ENCODE measurements at places on chromosomes 3 and 15.

DNA sequence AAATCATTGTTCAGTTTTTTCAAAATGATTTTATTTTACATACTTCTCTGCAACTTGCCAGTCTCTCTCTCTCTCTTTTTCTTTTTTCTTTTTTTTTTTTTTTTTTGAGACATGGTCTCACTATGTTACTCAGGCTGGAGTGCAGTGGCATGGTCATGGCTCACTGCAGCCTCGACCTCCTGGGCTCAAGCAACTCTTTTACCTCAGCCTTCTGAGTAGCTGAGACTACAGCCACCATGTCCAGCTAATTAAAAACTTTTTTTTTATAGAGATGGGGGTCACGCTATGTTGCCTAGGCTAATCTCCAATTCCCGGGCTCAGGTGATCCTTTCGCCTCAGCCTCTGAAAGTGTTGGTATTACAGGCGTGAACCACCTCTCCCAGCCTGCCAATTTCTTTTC lies 12.1 kb upstream of the ARID3B start:
- DNase-seq = no peak

GRCh38 chr3:12856626-12857025 lies 15.3 kb upstream of the RPL32 start:
- no peak for DNase-seq

- no peak for DNase-seq
Observed at GRCh38 chr3:25212736-25213135, 215.3 kb upstream of the RARB start.

DNA sequence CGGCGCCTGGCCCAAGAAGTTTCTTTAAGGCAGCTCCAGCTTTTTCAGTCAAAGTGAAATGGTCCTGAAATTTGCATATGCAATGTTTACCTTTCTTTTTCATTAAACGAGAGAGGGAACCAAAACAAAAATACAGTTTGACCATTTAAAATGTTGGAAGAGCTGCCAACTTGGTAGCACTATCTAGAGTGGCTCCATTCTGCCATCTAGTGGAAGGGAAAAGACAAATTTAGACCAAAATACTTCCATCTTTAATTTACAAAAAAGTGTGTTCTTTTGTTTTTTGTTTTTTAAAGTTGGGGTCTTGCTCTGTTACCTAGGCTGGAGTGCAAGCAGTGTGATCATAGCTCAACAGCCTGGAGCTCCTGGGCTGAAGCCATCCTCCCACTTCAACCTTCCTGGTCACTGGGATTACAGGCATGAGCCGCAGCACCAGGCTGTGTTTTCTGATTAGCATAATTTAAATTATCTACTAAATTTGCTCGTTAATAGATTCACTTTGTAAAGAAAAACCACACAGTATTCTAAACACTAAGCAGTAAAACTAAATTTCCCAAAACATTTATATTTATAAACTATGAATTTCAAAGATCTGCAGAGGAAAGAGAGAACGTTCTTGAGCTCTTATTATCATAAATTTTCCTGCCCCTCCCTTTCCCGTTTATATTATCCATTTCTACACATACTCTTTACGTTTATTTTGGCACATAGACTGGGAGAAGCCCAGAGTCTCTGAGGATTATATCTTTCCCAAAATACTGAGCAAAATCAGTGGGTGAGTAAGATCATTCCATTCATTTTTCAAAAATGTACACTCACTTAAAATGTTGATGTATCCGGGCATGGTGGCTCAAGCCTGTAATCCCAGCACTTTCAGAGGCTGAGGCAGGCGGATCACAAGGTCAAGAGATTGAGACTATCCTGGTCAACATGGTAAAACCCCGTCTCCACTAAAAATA lies 15.4 kb upstream of the RFC4 start:
- no peak for DNase-seq

- no peak for DNase-seq
Observed at GRCh38 chr3:32662647-32663046, 22.3 kb upstream of the CNOT10 start.

DNA sequence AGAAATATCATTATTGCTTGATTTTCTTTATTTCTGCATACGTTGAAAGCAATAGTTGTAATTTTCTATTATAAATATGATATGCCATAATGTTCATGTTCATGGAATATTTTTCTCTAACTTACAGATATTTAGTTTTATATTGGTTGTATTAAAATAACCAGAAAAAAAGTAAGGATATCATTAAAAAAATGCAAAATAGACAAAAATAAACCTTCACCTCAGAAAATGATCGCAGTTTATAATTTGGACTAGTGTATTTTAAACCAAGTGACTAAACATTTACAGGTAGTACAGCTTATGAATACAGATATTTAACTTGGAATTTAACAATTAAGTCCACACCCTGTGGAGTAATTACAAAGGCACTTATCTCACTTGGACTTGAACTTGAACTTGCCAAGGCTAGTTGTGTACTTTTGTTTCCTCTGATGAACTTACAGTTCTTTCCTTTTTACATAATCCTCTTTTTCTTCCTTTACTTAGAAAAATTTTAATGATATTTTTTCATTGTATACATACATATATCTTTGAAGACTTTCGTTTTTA lies 156.7 kb downstream of the CHL1 start:
- DNase-seq = no peak

- DNase-seq = no peak
Observed at GRCh38 chr3:138945709-138946662, 951 bp downstream of the FOXL2 start.

- DNase-seq = no peak
Observed at GRCh38 chr15:88018869-88019641, 237.5 kb downstream of the NTRK3 start.

Data from dorsolateral prefrontal cortex (tissue), 122 donors.